ENCODE measurements at places on chromosomes 7 and 10.

DNA sequence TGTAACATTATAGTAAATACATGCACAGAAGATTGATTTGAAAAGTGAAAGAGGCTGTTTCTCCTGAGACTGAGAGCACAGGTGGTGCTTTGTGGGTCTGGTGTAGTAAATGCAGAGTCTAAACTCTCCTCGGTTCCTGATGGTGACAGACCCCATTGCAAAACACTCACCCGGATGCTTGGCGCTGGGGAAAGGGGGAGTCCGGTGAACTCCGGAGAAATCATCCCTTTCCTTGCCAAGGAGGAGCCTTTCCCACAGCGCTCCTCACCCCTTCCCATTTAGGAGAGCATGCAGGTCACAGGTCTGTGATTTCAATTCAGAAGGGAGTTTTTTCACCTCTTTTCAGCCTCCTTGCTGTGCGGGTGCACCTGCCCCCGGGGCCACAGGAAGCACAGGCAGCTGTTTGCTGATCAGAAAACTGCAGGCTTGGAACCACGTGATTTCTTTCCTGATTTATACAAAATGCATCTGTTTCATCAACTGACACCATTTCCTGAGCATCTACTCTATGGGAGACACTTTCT lies 75.6 kb upstream of the LYZL2 start:
- no peak for DNase-seq

DNA sequence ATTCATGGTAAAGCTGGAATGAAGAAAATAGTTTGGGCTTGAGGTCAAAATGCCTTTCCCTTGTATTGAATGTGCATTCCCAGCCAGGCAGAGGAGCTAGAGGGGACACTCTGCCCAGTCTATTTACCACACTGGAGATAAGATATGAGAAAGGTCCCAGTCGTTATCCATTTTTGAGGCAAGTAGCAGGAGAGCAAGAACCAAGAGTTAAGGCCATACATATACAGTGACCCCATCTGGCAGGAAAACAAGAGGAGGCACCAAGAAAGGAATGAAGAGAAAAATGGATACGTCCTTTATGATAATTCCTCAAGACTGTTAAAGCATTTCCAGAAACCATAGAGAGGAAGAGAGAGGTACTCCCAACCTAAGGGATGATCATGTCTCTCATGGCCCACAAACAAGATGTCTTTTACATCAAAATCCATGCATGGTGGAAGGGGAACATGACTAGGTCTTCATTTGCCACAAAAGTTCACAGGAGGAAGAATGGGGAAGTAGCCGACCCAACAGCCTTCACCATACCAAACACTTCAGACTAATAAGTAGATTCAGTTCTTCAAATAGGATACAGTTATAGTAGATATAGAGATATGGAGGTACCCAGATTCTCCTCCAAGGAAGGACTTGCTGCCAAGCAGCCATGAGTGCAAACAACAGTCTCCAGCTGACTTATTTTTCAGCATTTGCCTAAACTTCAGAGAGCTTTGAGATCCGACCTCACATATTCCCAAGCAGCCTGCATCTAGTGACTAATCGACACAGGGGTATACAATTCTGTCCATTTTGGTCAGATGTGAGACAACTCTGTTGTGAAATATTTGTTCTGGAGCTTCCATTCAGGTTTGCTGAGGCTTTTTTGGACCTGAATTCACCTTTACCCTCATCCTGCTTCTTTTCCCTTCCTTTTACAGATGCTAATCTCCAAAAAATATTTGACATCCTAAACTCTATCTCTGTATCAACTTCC lies 61.1 kb upstream of the CCDC71L start:
- DNase-seq = no peak

- no peak for DNase-seq
Measured at GRCh38 chr7:96637522-96637921, 72.1 kb downstream of the SEM1 start.

DNA sequence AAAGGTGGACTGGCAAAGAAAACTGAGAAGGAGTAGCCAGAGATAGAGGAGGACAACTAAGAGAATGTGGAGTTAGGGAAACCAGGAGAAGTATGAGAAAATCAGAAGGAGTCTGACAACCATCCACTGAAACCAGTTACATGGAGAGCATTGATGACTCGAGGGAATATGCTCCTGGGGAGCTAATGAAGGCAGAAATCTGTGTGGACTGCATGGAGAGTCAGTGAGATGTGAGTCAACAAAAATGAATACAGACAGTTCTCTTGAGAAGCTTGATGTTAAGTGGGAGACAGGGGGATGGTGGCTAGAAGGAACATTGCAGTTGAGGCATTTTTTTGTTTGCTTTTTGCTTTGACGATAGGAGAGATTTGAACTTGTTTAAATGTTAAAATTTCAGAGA lies 34.3 kb upstream of the ZNF32 start:
- peak; percentile 45 for DNase-seq

DNA sequence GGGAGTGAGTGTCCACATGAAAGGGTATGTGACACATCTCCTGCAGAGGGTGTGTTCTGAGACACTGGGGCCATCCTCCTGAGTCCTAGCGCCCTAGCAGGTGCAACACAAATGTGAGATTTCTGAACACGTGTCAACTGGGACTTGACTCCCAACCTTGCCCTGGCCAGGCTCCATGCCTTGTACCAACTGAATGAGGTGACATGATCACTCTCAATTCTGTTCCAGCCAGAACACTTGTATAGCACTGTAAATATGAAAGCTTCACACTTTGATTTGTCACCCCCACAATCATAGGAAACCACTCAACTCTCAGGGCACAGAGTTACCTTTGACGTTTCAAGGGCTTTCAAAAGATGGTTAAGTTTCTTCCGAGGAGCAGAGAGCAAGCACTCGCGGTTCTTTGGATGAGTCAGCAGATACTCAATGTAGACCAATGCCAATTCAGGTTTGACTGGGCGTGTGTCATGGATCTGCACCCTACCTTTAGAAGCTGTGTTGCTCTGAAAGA lies 48.6 kb downstream of the NCAPG2 start:
- no peak for DNase-seq
